Cardiac fibroblast (primary cell): ENCODE measurements at places on chromosomes 13 and 19.

- no peak for DNase-seq
Observed at GRCh38 chr13:65653613-65654012, 1576.5 kb downstream of the PCDH9 start.

- DNase-seq, result no peak
Observed at GRCh38 chr13:70183041-70183440, 74.8 kb upstream of the KLHL1 start.

- no peak for DNase-seq
Observed at GRCh38 chr13:26727633-26728032, 33.0 kb downstream of the GPR12 start.

- peak; percentile 86 for DNase-seq
Observed at GRCh38 chr13:33487575-33488243, 202.2 kb upstream of the STARD13 start.

DNA sequence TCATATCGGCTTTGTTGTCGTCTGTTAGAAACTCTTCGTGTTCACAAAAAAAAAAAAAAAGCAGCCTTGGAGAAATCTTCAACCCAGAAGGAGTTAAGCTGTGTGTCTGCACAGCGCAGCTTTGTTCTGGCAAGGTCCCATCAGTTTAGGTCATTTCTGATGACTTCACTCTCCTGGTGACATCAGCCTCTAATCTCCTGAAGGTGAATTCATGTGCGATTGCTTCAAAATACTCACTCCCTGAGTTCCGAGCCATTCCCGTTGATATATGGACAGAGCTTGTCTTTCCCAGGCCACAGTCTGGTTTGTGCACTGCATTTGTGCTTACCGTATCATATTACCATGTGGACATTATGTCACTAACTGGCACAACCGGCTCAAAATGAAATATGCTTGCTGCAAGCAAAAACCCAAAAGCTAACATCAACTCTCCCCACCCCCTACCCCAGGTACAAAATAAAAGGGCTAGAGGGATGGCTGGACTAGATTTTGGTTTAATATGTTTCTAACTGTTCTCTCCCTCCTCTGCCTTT lies 342.4 kb downstream of the KCNRG start:
- DNase-seq, result peak; percentile 88

GRCh38 chr13:71858647-71859046 lies 8.4 kb downstream of the DACH1 start:
- no peak for DNase-seq

- no peak for DNase-seq
Observed at GRCh38 chr19:10339380-10339960, at the start of gene ICAM3. Gene ICAM3, minus strand, starts transcription at chr19:10339624. Its CDS starts 10 bp downstream, at chr19:10339614.

DNA sequence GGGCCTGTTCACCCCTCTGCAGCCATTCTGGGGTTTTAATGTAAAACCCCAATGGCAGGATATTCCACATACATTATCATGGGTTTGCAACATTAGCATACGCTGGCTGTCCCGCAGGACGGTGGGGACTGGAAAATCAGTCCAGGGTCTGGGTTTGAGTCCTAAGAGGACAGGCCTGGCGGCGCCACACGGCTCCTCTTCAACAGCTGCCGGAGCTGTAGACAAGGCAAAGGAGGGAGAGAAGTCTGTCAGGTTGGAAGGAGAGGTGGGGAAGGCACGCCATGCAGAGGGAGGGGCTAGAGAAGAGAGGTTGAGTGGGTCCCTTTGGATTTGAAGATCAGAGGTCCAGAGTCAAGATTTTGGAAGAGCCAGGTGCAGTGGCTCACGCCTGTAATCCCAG lies 11.9 kb downstream of the NFKBID start:
- DNase-seq, result no peak

- no peak for DNase-seq
Observed at GRCh38 chr13:78675112-78675511, 16.2 kb upstream of the OBI1 start.

- no peak for DNase-seq
Observed at GRCh38 chr19:13087795-13088537, 14.7 kb downstream of the LYL1 start.

DNA sequence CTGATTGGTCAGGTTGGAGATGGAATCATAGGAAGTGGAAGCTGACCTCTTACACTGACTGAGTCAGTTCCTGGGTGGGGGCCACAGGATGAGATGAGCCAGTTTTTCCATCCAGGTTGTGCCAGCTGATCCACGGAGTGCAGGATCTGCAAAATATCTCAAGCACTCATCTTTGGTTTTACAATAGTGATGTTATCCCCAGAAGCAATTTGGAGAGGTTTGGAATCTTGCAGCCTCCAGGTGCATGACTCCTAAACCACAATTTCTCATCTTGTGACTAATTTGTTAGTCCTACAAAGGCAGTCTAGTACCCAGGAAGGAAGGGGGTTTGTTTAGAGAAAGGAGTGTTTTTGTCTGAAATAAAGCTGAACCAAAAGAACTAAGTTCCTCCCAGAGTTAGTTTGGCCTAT lies 212.8 kb downstream of the SLITRK6 start:
- no peak for DNase-seq
